IMR-90 (cell line): ENCODE measurements at places on chromosomes 5 and 9. TPM values are rescaled to one million over a fixed set of nuclear protein-coding genes. Genes with fewer than 3 reads are reported as not detected.

SPINK4 gene
- total RNA-seq, result not detected in 2 replicates

- H3K36me3 ChIP-seq, result no peaks in the 10 kb centered on the region
- no peak overlapping the region for H3K27ac ChIP-seq
- H3K27me3 ChIP-seq, result no peaks in the 10 kb centered on the region
- H3K4me3 ChIP-seq, result no peak overlapping the region
Measured at GRCh38 chr5:158907856-158908255, 191.9 kb downstream of the EBF1 start.

DNA sequence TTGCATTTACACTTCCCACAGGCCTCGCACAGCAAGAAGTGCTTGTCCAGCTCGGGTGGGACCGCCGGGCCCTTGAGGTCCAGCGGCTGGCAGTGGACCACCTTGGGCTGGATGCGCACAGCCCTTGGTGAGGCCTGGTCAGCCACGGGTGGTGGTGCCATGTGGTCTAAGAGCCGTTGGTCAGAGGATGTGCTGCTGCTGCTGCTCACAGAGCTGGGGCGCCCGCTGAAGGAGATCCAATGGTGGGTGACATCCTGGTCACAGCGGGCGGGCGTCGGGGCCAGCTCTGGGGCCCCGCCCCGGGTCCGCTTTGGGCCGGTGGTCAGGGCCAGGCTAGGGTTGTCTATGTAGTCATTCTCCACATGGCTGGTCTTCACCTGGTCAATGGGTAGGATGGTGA, 10.2 kb downstream of the SPRY4 start:
- H3K27me3 ChIP-seq, result no peaks in the 10 kb centered on the region
- H3K4me3 ChIP-seq, result no peak overlapping the region
- DNase-seq, result no peak
- H3K36me3 ChIP-seq, result peaks cover 45% of the 10 kb centered on the region
- peaks cover 30% of the 10 kb centered on the region for H3K4me1 ChIP-seq

SHB gene
- 6.1 and 7.8 TPM in 2 replicates for total RNA-seq

- peaks cover 8% of the 10 kb centered on the region; the same call in 1 of the 2 replicates for H3K4me1 ChIP-seq
- H3K27me3 ChIP-seq, result no peaks in the 10 kb centered on the region
- no peak overlapping the region for H3K4me3 ChIP-seq
- DNase-seq, result peak; percentile 76
Measured at GRCh38 chr5:7878381-7878873, 9.5 kb downstream of the MTRR start.

DNA sequence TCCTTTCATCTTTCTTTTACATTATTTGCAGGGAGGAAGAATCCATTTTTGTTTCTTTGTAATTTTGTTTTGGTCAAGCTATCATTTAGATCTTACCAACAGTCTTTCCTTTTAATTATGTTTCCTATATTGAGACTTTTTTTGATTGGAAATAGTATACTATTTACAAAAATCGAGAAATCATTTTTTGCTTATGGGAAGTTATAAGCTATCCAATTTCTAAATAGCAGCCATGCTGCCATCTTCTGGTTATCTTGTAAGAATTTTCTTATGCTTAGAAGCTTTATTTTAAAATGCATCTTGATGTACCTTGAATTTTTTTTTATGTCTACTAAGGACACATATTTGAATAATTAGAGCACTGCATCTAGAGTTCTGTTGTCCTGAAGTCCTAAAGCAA, 821.2 kb downstream of the PTPRD start:
- no peak overlapping the region for H3K27ac ChIP-seq
- DNase-seq, result no peak
- no peaks in the 10 kb centered on the region for H3K36me3 ChIP-seq
- H3K4me3 ChIP-seq, result no peak overlapping the region
